ENCODE measurements at places on chromosomes 16 and 17.

GRCh38 chr16:80273635-80274538 lies 266.9 kb upstream of the DYNLRB2 start:
- no peak for DNase-seq

- DNase-seq, result no peak
Measured at GRCh38 chr17:75926456-75926855, 14.4 kb downstream of the FBF1 start.

GRCh38 chr16:28839899-28840298 lies 6.2 kb downstream of the TUFM start:
- DNase-seq, result no peak

GRCh38 chr17:36703860-36704266 lies 102.5 kb downstream of the MRM1 start:
- peak; percentile 49 for DNase-seq

DNA sequence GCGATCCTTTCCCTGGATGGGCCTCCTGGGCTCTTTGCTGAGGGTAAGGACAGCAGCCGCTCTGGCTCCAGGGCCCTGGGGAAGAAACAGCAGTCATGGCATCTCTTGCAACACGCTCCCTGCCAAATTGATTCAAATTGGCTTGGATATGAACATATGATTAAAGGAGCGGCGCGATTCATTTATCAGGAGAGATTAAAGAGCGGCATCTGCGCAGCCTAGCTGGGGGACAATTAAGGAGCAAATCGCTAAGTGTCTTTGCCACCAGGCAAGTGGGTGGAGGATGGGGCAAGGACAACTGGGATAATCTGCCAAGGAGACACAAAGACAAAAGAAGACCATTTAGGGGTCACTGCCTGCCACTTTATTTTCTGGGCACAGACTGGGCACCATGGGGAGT lies 27.8 kb downstream of the PIPOX start:
- no peak for DNase-seq

GRCh38 chr16:81473558-81473957 lies 28.9 kb downstream of the CMIP start:
- no peak for DNase-seq

- DNase-seq, result no peak
Measured at GRCh38 chr17:62059414-62059813, 5.7 kb downstream of the MED13 start.

DNA sequence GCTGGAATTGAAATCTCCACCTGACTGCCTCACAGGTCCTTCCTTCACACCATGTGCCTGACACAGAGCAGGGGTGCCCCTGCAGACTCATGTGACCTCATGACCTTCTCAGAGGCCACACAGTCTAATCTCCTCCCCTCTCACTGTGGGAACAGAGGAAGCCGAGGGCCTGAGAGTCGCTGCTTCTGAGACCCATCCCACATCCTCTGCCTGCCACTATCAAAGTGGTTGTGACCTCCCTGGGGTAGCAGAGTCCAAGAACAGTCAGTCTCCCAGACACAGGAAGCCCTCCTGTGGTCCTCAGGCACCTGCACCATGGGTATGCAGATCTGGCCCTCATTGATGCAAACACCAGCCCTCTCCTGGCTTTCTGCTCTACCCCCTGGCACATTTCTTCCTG lies 78.5 kb downstream of the RAB11FIP4 start:
- no peak for DNase-seq
